Activated T-cell treated with anti-CD3 and anti-CD28 coated beads for 1 hour (primary cell): ENCODE measurements at places on chromosomes 1 and 21.

GRCh38 chr1:21192284-21192683, 15.6 kb upstream of the EIF4G3 start:
- DNase-seq, result no peak

DNA sequence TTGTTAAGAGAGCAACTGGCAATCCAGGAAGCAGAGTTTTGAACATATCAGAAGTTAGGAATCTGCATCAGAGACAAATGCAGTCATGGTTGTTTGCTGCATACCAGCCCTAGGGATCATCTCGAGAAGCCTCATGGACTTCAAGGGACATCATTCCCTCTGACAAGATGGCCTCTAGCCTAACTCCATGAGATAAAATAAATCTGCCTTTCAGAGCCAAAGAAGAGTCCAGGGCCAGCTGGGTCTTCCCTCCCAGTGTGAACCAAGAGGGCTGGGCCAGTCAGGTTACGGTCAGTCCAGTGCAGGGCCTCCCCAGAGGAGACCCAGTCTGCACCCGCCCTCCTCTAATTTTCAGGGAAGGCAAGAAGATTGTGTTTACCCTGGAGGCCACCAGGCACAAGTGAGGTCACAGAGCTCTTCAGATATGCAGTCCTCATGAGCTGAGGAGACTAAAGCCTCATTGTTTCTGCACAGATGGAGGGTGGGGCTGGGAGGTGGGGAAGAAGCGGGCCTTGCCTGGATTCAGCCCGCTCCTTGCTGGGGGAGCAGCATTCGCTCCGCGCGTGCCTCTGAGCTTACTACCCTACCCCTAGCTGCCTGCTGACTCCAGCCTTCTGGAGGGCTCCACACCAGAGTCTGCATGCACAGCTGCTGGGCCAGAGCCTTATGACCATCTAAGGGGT, 52.8 kb downstream of the CAPN2 start:
- DNase-seq, result no peak

DNA sequence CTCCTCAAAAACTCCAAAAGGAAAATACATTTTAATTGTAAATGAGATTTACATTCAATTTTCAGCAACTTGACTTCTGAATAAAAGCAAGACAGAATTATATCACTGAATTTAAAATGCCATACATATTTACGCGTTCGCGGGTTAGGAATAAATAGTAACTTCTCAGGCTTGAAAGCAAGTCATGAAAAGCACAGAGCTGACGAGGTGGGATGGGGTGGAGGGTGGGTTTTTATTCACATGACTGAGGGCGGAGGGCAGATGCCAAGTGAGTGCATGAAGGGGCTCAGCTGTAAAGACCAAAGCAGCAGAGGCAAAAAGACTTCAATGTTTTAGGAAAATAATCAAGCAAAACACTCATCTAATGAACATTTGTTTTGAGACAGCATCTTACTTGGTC, 5.7 kb downstream of the CEP104 start:
- DNase-seq, result no peak

DNA sequence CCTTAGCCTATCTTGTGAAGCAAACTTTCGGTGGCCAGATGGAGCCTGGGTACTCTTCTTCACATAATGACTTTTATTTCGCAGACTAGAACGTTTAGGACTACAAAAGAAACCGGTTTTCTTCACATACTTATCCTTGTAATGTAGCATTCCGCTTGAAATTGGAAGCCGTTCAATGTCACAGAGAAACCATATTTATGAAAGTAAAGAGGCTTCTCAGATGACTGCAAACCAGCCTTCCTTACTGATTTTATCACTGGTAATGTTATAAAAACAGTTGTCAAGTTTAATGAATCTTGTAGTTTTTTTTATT, 94.1 kb downstream of the PPIAL4G start:
- no peak for DNase-seq

- DNase-seq, result no peak
Observed at GRCh38 chr21:43957611-43958362, 54.3 kb upstream of the TRAPPC10 start.

- DNase-seq, result no peak
Observed at GRCh38 chr1:6597777-6598131, 4.9 kb downstream of the KLHL21 start.

DNA sequence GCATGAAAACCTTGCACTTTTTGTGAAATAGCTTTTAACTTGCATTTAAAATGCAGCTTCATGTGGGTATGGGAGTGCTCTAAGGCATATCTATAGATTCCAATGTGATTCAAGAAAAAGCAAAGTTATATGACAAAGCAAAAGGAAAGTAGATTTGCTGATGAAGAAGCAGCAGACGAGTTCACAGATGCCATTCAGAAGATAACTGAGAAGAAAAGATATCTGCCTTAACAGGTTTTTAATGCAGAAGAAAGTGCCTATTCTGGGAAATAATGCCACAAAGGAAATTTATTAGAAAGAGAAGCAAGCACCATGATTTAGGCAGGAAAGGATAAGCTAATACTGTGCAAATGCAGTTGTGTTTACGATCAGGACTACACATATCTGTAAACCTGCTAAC, 68.1 kb downstream of the PHTF1 start:
- DNase-seq, result no peak

GRCh38 chr1:3060601-3061551, 8.1 kb upstream of the PRDM16 start:
- no peak for DNase-seq

DNA sequence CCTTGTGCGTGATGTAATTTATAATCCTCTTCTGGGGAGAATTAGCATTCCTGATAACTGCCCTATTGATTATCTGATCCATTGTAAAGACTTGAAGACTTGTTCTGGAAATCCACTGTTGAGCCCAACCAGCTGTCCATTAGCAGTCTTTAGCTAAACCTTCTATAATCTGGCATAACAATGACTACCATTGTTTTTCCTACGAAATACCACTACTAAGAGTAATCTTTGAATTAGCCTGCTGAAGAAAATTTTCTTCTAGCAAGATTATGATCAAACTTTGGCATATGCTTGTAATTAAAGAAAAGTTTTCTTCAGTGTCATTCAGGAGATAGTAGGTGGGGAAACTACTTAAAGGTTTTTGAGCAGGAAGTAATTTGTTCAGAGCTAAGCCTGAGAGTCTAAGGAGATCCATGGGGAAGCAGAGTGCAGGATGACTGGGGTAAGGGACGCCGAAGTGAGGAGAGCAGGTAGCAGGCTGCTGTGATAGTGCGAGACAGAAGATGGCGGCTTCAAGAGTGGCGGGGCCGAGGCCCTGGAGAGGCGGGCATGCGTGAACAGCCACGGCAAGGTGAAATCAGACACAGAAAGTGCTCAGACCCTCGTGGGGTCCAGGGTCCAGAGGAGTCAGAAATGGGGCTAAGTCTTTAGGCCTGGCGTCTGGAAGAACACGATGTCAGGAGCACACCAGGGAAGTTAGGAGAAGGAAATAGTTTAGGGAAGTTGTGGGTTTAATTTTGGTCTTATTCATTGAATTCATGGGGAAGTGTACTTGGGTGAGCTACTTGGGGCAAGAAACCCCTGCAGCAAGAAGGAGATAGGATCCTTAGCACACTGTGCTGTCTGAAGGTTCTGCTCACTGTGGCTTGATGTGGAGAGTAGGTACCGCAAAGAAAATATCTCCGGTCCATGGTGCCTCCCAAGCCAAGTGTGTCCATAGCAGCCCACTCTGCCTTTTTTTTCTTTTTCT, 112.6 kb upstream of the ADAR start:
- no peak for DNase-seq

GRCh38 chr1:151037032-151037431, 646 bp downstream of the BNIPL start:
- no peak for DNase-seq

GRCh38 chr1:147676311-147677085, 6.2 kb upstream of the ACP6 start:
- DNase-seq, result no peak
